ENCODE measurements at places on chromosomes 5 and 9. TPM values are rescaled to one million over a fixed set of nuclear protein-coding genes. Genes with fewer than 3 reads are reported as not detected.

The SLC34A3 gene
- not detected for total RNA-seq

The MSX2 gene
- total RNA-seq = 0.16 TPM

The FGF1 gene
- total RNA-seq = 0.25 TPM

The HTR4 gene
- not detected for total RNA-seq

The S100Z gene
- not detected for total RNA-seq
